ENCODE measurements at places on chromosomes 2 and 18. TPM values are rescaled to one million over a fixed set of nuclear protein-coding genes. Genes with fewer than 3 reads are reported as not detected.

DNA sequence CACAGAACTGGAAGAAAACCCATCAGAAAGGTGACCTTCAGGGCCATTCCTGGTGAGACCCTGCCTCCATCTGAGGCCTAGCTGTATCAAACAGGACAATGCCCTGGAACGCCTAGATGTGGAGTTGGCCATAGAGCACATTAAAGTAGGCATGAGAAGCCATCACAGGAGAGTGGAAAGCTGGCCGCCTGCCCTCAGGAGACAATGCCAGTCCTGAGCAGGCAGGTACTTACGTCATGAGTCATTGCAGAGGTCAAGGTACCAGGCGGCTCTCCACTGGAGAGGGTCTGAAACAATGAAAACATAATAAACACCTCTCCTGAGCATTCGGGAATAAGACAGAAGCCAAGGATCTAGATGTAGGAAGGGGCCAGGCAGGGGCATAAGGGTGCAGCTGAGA lies 68.6 kb downstream of the CCDC93 start:
- no peak for DNase-seq

ME2 gene
- 44.0 TPM for total RNA-seq

CHST10 gene
- 7.2 TPM for total RNA-seq

- no peak for DNase-seq
These were observed 25.9 kb downstream of the GCG start for GRCh38 chr2:162126111-162126519.

POMC gene
- 13.5 TPM for total RNA-seq

GRCh38 chr2:218271865-218272530 lies 1.7 kb downstream of the PNKD start:
- DNase-seq, result no peak

DNA sequence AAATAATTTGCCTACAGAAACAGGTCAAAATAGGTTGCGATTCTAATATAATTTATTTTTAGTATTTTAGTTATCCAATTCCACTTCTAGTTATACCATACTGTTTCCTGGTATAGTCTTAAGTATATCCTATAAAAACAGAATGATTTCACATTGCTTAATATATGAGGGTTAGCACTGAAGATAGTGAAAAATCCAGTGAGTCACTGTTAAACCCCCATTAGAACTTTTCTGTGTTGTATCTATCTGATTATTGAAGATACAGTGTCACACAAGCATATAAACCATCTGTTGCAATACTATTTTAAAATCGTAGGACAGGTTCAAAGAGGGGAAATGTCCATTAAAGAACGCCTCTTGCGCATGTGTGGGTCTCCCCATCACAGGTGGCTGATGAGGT lies 110.0 kb downstream of the FEZ2 start:
- no peak for DNase-seq

GRCh38 chr2:18247282-18248110 lies 313.0 kb downstream of the RDH14 start:
- DNase-seq, result no peak

POTEJ gene
- total RNA-seq, result 0.28 TPM

GRCh38 chr2:164565359-164565758 lies 55.9 kb downstream of the GRB14 start:
- no peak for DNase-seq

DNA sequence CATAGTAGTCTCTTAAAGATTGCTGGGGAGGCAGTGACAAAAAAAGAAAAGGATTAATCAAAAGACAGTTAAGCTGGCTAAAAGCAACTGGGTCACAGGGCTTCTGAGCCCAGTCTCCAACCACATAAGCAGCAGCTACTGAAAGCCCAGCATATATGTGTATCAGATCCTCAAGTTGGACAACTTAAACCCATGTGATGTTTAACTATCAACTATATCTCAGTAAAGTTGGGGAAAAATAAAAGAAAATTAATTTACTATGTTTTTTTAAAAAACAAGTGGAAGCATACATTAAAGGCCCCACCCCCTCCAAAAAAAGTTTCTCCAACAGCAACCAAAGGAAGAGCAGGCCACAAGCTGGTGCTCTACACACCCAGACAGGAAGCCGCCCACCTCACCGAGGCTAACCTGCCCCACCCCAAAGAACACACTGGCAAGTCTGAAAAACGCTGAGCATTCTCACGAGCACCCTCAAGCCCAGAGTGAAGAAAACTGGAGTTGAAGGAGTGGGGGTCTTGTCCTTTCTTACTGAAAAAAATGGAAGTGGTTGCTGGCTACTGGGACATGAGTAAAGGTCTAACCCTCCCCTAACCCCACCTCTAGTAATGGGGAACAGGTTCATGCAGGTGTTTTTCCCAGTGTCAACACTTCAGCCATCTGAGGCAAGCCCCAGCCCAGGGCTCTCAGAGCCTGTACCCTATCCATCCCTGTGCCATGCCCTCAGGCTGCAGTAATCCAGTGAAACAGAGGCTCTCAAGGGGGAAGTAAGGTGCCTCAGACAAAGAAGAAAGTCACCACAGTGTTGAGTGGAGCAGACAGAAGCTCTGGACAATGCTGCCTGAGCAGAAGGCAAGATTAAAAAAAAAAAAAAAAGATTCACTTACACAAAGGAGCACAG lies 106.3 kb downstream of the GYPC start:
- no peak for DNase-seq

SMAD2 gene
- 71.2 TPM for total RNA-seq

DNA sequence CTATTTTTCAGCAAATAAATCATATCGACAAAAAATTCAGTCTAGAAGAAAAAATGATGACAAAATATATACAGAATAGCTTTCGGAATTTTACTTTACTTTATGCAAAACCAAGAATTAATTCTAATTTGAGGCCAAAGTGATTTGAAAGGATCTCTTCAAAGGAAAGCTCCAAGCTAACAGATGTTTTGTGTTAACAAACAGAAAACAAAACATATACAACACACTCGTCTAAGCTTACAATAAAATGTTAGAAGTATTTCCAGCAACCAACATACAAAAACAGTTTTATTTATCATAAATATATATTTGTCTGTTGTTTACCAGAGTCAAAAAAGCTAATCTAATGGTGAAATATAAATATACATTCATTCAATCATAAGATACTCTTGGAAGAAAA lies 118.1 kb upstream of the CHRNA1 start:
- no peak for DNase-seq

GRCh38 chr2:160561551-160562295 lies 68.1 kb upstream of the RBMS1 start:
- DNase-seq, result no peak

GRCh38 chr2:70785137-70785911 lies 5.1 kb downstream of the FIGLA start:
- no peak for DNase-seq

DNA sequence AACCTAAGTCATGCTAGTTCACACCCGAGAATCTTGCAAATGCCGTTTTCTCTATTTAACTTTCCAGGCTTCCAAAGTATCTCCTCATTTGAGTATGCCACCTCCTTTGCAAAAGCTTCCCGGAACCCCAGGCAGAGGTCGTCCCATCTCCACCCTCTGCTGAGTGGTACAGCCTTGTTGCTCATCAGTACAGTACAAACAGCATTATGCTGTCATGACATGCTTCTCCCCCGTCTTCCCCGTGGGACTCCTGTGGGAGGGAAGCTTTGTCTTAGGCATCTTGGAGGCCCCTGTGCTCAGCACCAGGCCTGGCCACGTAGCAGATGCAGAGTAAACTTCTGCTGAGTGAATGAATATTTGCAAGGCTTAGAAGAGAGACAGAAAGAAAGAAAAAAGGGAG lies 102.7 kb downstream of the CDCA7 start:
- no peak for DNase-seq

- DNase-seq, result no peak
These were observed 336.3 kb downstream of the NYAP2 start for GRCh38 chr2:225735844-225736243.

GRCh38 chr2:237742614-237743013 lies 56.0 kb upstream of the RBM44 start:
- DNase-seq, result no peak

GRCh38 chr2:102064679-102065674 lies 73.2 kb downstream of the IL1R2 start:
- no peak for DNase-seq

SLC66A2 gene
- total RNA-seq, result 176 TPM

DNA sequence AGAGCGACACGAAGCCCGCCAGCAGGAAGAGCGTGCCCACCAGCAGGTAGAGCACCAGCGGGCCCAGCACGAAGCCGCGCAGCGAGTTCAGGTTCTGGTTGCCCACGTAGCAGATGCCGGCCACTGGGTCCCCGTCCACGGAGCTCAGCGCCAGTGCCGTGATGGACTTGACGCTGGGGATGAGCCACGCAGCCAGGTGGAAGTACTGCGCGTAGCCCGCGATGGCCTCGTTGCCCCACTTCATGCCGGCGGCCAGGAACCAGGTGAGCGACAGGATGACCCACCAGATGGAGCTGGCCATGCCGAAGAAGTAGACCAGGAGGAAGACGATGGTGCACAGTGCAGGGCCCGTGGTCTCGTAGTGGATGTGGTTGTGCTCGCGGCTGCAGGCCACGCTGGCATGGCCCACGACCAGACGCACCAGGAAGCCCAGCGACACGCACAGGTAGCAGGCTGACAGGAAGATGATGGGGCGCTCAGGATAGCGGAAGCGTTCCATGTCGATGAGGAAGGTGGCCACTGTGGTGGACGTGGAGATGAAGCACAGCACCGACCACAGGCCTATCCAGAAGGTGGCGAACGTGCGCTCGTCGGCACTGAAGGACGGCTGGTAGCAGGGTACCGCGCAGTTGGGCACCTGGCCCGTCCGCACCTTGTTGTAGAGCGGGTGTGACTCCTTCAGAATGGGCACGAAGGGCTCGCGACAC lies 2.1 kb downstream of the FZD5 start:
- DNase-seq, result no peak

TNFAIP6 gene
- 3.4 TPM for total RNA-seq

SFT2D3 gene
- 5.6 TPM for total RNA-seq

DNA sequence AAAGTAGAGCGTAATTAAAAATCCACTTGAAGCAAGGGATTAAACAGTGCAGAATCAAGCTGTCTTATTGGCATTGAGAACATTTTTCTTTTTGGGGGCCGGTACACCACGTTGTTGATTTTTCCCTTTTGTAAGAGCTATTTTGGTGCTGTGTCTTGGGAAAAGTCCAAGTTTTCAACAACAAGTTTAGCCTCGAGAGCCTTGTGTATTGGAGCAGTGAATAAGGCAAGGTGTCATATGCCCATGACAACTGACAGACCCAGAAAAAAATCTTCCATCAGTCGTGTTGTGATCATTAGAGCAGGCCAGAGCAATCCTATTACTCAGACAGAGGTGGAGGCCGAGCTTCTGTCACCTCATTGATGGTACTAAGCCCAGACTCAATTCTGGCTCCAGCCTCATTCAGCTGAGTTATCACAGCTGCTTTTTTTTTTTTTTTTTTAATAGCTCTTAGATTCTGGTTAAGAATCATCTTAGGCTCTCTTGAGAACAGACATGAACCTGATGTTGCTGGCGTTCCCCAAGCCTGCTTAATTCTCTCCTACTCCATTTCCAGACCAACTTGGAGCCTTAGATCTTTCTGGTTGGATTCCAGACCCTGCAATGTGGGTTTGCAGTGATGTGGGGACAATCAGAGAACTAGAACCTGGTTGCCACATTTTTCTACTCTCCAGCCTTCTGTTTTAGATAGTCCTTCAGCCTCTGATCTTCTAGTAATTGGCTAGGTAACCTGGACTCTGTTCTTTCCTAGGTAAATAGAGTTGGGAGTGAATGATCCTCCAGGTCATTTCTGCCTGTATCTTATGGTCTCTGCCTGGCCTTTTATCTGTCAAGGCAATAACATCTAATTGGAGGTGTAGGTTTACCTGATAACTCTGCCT lies 43.1 kb downstream of the MOGAT1 start:
- DNase-seq, result no peak

GRCh38 chr2:9657731-9658130 lies 26.9 kb upstream of the YWHAQ start:
- DNase-seq, result no peak

DNA sequence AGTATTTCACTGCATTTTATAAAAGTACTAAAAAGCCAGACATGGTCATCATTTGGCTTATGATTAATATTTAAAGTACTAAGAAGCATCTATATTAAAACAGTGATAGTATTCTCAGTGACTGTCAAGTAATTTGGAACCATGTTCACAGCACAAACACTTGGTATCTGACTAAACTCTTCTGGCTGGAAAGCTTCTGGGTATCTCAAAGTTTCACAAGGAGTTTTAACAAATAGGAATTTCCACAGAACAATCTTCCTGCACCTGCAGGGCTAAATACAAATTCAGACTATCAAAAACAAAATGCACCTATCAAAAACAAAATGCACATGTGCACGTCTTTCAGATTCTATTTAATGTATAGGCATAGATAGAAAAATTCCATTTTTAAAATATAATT lies 158.8 kb downstream of the L3MBTL4 start:
- DNase-seq, result no peak

- no peak for DNase-seq
These were observed 83.7 kb downstream of the FMNL2 start for GRCh38 chr2:152418688-152419087.
